Kidney (tissue), 22 donors: ENCODE measurements at places on chromosomes 16 and 17. TPM values are rescaled to one million over a fixed set of nuclear protein-coding genes. Genes with fewer than 3 reads are reported as not detected.

KCNJ18 gene
- not detected for total RNA-seq

GRB7 gene
- total RNA-seq = 72.5 TPM

CHST5 gene
- 0.13 TPM for total RNA-seq

MAF gene
- 70.1 TPM for total RNA-seq

CEP20 gene
- 28.9 TPM for total RNA-seq

SPIRE2 gene
- total RNA-seq = 6.5 TPM

ABCC11 gene
- total RNA-seq = not detected

GLIS2 gene
- total RNA-seq = 68.7 TPM

DRC7 gene
- 3.2 TPM for total RNA-seq

- no peaks in the 10 kb centered on the region for H3K4me1 ChIP-seq
- no peak overlapping the region for H3K4me3 ChIP-seq
- no peaks in the 10 kb centered on the region for H3K27me3 ChIP-seq
- DNase-seq = no peak
- no peak overlapping the region for H3K27ac ChIP-seq
These were observed 43.5 kb downstream of the EFCAB13 start for GRCh38 chr17:47367257-47367656.

- no peaks in the 10 kb centered on the region for H3K4me1 ChIP-seq
- no peaks in the 10 kb centered on the region for H3K27me3 ChIP-seq
- no peak for DNase-seq
- H3K27ac ChIP-seq = no peak overlapping the region
- H3K4me3 ChIP-seq = no peak overlapping the region
- peaks cover 16% of the 10 kb centered on the region for H3K36me3 ChIP-seq
These were observed 3.3 kb upstream of the LAT start for GRCh38 chr16:28981517-28981916.

DNA sequence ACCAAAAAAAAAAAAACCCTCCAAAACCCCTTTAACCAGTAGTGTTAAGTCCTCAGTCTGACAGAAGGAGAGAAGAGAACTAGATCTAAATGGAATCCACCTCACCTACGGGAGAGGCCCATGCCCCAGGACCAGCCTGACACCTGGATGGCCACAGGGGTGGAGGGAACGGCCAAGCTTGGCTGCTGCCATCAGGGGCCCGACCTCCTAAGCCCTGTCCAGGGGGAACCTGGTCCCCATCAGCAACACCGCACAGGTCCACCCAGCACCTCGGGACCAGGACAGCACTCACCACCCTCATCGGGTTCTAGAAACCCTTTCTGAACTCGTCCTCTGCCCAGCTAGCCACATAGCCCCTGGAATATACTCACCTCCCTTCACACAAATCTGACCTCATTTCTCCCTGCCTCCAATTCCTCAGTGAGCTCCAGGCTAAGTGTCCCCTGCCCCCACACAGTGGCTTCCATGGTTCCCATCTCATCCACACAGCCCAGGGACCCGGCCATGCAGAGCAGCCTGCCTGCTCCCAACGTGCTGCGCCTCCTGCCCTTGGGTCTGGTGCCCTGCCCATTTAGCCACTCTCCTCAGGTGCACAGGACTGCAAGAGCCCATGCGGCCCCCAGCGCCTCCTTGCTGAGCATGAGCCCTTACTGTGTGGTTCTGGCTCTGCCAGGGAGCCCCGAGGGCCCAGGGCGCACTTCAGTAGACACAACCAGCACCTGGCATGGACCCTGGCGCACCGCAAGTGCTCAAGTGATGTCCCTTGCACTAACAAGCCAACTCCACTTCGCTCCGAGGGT is 18.3 kb upstream of the CYTH1 start:
- no peaks in the 10 kb centered on the region for H3K27me3 ChIP-seq
- no peak for DNase-seq
- peaks cover 2% of the 10 kb centered on the region for H3K36me3 ChIP-seq

DNA sequence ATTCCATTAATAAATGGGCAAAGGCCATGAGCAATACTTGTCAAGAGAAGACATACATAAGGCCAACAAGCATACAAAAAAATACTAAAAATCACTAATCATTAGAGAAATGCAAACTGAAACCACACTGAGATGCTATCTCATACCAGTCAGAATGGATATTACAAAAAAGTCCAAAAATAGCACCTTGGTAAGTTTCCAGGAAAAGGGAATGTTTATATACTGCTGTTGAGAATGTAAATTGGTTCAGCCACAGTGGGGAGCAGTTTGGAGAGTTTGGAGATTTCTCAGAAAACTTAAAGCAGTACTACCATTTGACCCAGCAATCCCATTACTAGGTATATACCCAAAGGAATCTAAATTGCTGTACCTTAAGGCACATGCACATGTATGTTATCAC is 467.7 kb downstream of the CDH11 start:
- no peak overlapping the region for H3K4me3 ChIP-seq
- no peak overlapping the region for H3K27ac ChIP-seq
- no peaks in the 10 kb centered on the region for H3K36me3 ChIP-seq
- H3K4me1 ChIP-seq = no peaks in the 10 kb centered on the region
- no peak for DNase-seq

- no peaks in the 10 kb centered on the region for H3K36me3 ChIP-seq
- peak overlapping the region; percentile 94 for H3K27ac ChIP-seq
- DNase-seq = peak; percentile 55
- no peaks in the 10 kb centered on the region for H3K27me3 ChIP-seq
These were observed 1.1 kb upstream of the USP32 start for GRCh38 chr17:60392845-60393702.

GRCh38 chr16:67562526-67562917 is at the start of gene CTCF:
TSS of gene CTCF (plus strand) at chr16:67562526. CDS start at chr16:67610833, 48,307 bp downstream.
- H3K36me3 ChIP-seq = no peaks in the 10 kb centered on the region
- H3K4me3 ChIP-seq = peak within 1 kb of the TSS; percentile 75
- DNase-seq = no peak
- peak within 1 kb of the TSS; percentile 97 for H3K27ac ChIP-seq

DNA sequence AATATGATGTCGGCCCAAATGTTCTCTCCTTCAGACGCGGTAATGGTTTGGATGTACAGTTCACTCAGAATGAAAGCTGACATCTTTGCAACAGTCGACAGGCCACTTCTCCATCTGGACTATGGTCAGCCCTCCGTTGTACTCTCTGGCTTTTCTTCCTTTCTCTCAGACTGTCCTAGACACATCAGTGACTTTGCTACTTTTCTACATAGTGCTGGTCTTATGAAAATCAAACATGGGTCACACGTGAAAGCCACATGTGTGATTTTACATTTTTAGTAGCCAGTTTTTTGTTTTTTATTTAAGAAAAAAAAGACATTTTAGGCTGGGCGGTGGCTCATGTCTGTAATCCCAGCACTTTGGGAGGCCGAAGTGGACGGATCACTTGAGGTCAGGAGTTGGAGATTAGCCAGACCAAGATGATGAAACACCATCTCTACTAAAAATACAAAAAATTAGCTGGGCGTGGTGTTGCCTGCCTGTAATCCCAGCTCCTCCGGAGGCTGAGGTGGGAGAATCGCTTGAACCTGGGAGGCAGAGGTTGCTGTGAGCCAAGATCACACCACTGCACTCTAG is 644.1 kb downstream of the KCNJ2 start:
- no peaks in the 10 kb centered on the region for H3K36me3 ChIP-seq
- H3K27me3 ChIP-seq = no peaks in the 10 kb centered on the region
- DNase-seq = no peak
- no peak overlapping the region for H3K27ac ChIP-seq

DNA sequence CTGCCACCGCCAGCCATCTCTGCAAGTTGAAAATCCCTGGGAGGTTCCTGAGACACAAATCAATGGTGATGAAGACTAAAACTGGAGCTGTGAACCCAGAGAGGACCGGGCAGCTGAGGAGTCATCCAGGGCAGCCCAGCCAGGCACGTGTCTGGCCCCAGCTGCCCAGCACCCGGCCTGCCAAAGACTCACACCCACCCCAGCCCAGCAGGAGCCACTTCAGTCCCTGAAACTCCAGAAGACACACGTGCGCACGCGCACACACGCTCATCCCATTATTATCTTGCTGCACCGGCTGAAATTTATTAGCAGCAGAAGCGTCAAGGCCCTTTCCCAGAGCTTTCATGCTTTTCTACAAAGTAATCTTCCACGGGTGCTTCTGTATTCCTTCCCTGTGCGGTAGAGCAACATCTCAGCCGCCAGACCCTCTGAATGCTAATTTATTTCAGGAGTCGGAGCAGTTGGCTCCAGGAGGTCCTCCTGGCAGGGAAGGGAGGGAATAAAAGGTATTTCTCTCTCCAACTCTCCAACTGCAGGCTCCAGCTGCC is 59.8 kb upstream of the RBFOX3 start:
- no peaks in the 10 kb centered on the region for H3K36me3 ChIP-seq
- no peak for DNase-seq
- H3K4me3 ChIP-seq = no peak overlapping the region
- H3K4me1 ChIP-seq = no peaks in the 10 kb centered on the region
- H3K27ac ChIP-seq = no peak overlapping the region

GRCh38 chr17:71276079-71276478 is 844.7 kb upstream of the SOX9 start:
- H3K36me3 ChIP-seq = no peaks in the 10 kb centered on the region
- no peaks in the 10 kb centered on the region for H3K4me1 ChIP-seq
- no peaks in the 10 kb centered on the region for H3K27me3 ChIP-seq
- no peak overlapping the region for H3K4me3 ChIP-seq
- no peak for DNase-seq

DNA sequence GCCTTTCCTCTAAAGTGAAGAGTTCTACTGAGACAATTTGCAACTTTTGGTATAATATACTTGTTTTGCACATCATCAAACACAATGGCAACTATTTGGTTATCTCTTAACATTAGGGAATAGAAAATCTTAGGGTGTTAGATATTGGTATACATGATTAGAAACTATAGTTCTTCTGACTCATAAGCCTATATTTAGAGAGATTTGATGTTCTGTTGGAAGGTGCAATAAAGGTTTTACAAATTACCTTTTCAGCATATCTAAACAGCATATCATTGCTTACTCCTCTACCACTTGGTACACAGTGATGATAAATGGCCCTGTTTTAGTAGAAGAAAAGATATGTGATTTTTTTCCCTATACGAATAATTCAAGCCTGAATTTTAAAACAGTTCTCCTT is 6.2 kb downstream of the EVI2B start:
- H3K27ac ChIP-seq = no peak overlapping the region
- DNase-seq = no peak
- H3K4me3 ChIP-seq = no peak overlapping the region
- no peaks in the 10 kb centered on the region for H3K36me3 ChIP-seq

- DNase-seq = peak; percentile 83
- H3K4me3 ChIP-seq = peak overlapping the region; percentile 55
- no peaks in the 10 kb centered on the region for H3K36me3 ChIP-seq
- H3K4me1 ChIP-seq = peaks cover 13% of the 10 kb centered on the region
These were observed 27.9 kb upstream of the DBNDD1 start for GRCh38 chr16:90046971-90047713.

DNA sequence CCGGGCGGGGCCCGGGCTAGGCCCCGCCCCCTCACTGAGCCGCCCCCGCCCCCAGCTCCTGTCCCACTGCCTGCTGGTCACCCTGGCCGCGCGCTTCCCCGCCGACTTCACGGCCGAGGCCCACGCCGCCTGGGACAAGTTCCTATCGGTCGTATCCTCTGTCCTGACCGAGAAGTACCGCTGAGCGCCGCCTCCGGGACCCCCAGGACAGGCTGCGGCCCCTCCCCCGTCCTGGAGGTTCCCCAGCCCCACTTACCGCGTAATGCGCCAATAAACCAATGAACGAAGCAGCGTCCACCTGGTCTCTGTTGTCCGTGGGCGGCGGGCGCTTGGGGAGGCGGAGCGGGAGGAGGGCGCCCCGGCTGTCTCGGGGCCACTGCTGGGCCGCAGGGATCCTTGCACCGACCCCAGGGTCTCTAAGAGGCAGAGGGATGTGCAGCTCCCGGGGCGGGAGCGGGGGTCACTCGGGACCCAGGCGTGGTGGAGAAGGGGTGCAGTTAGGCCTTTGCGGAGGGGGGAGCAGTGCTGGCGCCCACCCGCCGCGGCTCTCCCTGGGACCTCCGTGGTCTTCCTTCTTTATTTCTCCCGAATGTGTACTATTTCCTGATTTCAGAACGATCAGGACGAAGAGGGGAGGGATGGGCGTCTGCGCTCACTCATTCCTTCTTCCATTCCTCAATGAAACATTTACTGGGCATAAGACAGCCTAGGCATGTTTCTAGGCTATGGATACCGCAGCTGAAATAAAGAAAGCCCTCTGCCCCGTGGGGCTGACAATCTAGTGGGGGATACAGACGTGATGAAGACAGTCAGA is 2.0 kb downstream of the HBZ start:
- peak; percentile 43 for DNase-seq
- H3K36me3 ChIP-seq = no peaks in the 10 kb centered on the region
- no peak overlapping the region for H3K27ac ChIP-seq
- peak overlapping the region; percentile 21 for H3K4me3 ChIP-seq
- no peaks in the 10 kb centered on the region for H3K4me1 ChIP-seq
- peaks cover 15% of the 10 kb centered on the region for H3K27me3 ChIP-seq

GRCh38 chr17:76736349-76737081 is 616 bp downstream of the SRSF2 start:
- H3K4me1 ChIP-seq = peaks cover 5% of the 10 kb centered on the region
- peaks cover 23% of the 10 kb centered on the region for H3K36me3 ChIP-seq
- H3K4me3 ChIP-seq = peak overlapping the region; percentile 83
- peak overlapping the region; percentile 100 for H3K27ac ChIP-seq
- H3K27me3 ChIP-seq = no peaks in the 10 kb centered on the region

- H3K4me1 ChIP-seq = no peaks in the 10 kb centered on the region
- no peaks in the 10 kb centered on the region for H3K36me3 ChIP-seq
- DNase-seq = no peak
These were observed 44.9 kb upstream of the KDM6B start for GRCh38 chr17:7789131-7789530.

DNA sequence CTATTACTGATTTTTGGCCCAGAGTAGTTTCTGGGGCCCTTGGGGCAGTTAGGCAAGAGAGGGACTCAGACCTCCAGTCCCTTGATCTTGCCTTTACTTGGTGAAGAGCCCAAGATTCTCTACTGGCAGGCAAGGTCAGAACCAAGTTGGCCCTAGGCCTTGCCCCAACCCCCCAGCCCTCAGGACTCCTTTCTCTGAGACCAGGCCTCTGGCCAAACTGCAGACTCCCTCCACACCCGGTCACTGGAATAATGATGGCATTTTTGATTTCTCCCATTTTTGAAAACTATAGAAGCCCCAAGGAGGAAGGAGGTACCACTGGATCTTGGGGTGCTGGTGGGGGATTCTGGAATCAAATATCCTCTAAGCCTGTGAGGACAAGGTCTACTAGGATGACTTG is 18.0 kb upstream of the HOXB9 start:
- no peak overlapping the region for H3K4me3 ChIP-seq
- peaks cover 4% of the 10 kb centered on the region for H3K4me1 ChIP-seq
- H3K27ac ChIP-seq = no peak overlapping the region
- DNase-seq = no peak
- H3K36me3 ChIP-seq = no peaks in the 10 kb centered on the region

DNA sequence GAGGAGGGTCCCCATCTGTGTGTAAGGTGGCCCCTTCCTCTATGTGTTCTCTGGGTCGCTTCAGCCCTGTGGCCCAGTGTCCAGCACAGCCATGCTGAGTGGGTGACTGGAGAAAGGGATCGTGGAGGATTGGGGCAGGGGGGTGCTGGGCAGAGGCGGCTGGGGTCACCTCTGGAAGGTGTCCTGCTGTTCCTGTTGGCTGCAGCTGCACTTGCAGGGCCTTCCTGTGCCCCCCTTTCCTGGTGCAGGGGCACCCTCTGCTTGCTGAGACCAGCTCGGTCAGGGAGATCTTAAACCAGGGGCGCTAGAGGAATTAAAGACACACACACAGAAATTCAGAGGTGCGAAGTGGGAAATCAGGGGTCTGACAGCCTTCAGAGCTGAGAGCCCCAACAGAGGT is 11.1 kb downstream of the IL32 start:
- peaks cover 6% of the 10 kb centered on the region for H3K4me1 ChIP-seq
- no peaks in the 10 kb centered on the region for H3K27me3 ChIP-seq
- DNase-seq = no peak
- no peaks in the 10 kb centered on the region for H3K36me3 ChIP-seq
- no peak overlapping the region for H3K4me3 ChIP-seq

GRCh38 chr17:33986088-33986487 is 269.0 kb upstream of the CCL2 start:
- H3K4me3 ChIP-seq = no peak overlapping the region
- no peaks in the 10 kb centered on the region for H3K27me3 ChIP-seq
- DNase-seq = no peak
- H3K4me1 ChIP-seq = no peaks in the 10 kb centered on the region
- no peaks in the 10 kb centered on the region for H3K36me3 ChIP-seq
